NCI-H226 (cell line): ENCODE measurements at places on chromosomes 12 and 14.

- DNase-seq: peak; percentile 98
Observed at GRCh38 chr14:68466491-68466977, 326.3 kb downstream of the ZFP36L1 start.

DNA sequence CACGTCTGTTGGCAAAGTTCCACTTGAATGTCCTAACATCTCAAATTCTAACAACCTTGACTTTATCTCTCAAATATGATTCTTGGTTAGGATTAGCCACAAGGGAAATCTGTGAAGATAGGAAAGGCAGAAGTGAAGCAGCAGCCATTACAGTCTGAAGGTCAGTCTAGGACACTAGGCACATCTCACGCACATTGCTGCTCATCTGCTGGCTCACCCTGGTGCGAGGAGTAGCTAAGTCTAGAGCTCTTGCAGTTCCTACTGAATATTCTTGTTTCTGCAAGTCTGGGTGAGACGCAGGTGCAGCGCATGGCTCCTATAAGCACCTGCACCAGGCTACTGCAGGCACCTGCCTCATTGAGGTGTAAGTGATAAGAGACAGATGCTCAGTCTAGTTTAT, 6.4 kb upstream of the SLC25A3 start:
- DNase-seq: no peak

DNA sequence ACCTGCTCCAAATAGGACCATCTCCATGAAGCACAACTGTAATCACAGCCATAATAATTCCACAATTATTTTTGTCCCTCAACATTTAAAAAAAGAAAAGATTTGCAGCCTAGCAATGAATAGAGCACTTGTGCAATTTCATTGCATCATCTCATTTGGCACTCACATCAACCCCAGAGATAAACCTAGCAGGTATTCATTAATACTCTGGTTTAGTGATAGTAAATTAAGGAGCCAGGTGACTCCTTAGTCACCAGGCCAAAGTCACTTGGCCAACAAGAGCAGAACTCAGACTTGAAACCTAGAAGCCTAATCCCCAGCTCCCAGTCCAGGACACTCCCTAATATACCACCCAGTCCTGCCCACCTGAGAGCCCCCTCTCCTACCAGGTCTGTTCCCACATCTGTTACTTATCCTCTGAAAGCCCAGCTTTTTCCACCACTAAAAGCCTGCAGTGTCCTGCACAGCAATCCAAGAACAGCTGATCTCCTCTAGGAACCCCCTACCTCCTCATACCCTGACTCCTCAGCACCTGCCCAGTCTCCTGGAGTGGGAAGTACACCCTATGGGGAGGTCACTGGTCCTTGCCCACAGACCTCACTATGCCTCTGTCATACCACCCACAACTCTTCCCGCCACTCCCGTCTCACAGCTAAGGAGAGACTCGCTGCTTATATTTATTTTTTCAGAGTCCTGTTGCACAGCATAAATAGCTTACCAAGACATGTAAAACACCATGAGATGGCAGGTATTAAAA, 22.1 kb downstream of the OR10P1 start:
- no peak for DNase-seq

DNA sequence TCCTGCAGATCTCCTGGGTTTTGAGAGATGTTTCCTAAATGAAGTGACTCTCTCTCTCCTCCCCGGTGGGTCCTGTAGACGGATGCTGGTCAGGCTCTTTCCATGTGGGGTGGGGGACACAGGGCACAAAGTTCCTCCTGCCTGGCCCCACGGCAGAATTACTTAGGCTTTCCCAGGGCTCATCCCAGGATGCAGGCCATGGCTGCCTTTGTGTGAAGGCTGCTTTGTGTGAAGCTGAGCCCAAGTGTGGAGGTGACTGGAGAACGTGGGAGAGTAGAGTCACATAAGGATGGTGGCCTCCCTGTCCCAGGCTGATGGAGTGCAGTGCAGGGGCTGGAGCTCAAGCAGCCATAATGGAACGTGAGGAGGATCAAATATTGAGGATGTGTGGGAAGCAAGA, 200.2 kb downstream of the ADGRD1 start:
- no peak for DNase-seq

- DNase-seq: no peak
Observed at GRCh38 chr14:61891810-61892209, 129.6 kb downstream of the SNAPC1 start.

- DNase-seq: no peak
Observed at GRCh38 chr12:75692876-75693275, 181.5 kb upstream of the KRR1 start.

DNA sequence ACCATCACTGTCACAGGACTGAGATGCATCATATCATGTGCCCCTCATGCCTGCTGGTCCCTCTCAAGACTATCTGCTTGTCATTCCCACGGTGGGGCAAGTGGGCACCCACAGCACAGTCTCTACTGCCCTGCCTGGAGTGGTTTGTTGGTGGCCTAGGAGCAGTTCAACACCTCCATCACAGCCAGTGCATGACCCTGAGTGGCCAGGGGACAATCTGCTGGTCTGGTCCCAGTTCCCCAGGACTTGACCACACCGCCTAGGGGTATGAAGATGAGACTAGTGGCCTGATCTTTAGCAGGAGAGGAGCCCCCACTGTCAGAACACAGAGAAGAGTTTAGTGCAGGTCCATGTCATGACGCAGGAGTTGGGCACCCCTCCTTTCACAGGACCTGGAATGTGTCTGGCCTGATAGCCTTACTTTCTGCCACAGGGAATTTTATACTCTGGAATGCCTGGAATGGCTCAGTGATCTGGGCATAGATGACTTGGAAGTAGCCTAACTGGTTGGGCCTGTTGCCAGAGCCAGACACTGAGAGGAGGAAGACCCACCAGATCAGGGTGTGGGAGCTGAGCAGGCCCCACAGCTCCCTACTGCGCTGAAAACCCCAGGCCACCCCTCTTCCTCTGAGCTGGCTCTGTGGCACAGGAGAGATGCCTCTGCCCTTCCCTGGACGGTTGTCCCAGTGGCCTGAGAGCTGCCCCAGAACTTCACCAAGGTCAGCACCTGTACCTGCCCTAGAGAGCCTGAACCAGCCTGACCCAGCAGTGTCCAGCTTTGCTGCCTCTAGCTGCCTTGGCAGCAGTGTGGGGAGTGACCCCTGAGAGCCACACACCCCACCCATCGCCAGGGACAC, 83.3 kb downstream of the PUS7L start:
- peak; percentile 70 for DNase-seq
